ENCODE measurements at places on chromosomes 6 and 20.

DNA sequence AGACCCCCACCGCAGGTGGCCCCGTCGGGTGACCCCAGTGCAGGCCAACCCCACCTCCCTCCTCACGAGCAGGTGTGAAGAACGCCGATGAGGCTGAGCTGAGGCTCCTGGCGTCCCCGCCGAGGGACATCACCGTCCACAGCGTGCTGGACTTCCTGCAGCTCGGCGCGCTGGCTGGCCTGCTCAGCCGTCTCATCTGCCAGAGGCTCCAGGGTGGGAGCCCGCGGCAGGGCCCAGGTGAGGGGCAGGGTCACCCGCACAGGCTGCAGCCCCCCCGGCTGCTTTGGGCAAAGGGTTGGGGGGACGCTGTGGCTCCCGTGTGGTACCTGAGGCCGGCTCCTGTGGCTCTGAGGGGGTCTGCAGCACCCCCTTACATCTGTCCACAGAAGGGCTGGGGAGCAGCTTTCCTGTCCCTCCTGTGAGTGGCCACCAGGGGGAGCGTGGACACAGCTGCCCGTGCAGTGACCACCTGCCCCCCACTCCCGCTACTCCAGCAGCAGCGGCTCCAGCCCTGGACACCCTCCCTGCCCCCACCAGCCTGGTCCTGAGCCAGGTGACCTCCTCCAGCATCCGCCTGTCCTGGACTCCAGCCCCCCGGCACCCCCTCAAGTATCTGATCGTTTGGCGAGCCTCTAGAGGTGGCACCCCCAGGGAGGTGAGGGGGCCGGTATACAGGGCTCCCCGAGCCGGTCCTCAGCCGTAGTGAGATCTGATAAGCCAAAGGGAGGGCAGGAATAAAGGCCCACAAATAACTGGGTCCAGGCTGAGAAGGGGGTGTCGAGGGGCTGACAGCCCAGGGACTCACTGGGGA is 16.5 kb downstream of the COL20A1 start:
- DNase-seq, result no peak

GRCh38 chr6:20722455-20722854 is 188.2 kb downstream of the CDKAL1 start:
- DNase-seq, result no peak

GRCh38 chr6:22288721-22289120 is 8.1 kb downstream of the PRL start:
- no peak for DNase-seq

DNA sequence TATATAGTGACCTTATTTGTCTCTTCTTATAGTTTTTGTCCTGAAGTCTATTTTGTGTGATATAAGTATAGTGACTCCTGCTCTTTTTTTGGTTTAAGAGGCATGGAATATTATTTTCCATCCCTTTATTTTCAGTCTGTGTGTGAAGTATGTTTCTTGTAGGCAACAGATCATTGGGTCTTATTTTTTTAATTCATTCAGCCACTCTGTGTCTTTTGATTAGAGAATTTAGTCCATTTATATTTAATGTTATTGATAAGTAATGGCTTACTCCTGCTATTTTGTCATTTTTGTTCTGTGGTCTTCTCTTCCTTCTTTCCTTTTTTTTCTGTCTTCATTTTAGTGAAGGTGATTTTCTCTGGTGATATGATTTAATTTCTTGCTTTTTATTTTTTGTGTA is 51.4 kb upstream of the TOP1 start:
- DNase-seq, result no peak

GRCh38 chr20:50930139-50930975 is 880 bp downstream of the ADNP start:
- no peak for DNase-seq

DNA sequence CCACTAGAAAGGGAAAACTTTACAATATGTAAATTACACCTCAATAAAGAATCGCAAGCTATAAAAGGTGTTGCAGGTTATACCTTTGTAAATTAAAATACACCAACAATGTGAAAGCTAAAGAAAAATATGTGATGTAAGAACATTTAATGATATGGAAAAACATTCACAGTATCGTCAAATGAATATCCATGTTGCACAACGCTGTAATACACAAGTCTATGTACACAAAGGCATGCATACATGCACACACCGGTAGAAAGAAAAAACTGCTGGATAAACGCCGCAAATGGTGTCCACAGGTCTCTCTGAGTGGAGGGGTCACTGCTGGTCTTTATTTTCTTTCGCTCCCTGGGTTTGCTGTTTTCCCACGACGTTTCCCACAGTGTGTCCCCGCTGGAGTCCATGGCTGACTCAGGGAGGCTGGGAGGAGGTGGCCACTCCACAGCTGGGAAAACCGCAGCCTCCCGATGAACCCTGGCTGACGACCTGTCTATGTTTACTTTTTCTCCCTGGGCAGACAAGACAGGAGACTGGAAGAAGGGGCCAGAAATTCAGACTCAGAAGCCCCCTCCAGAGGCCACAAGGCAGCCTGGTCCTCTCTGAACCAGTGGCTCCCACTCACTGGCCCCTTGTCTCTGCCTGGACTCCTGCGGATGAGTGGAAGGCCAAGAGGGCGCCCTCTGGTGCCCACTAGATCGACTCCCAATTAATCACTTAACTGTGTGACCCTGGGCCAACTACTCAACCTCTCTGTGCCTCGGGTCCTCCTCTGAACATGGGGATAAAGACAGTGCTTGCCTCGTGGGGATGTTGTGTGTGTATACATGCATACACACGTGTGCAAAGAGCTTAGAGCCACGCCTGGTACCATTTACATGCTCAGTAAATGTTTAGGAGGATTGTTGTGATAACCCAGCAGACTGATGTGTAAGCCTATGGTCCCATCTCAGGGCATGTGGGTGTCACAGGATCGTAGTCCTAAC is 12.8 kb upstream of the BPI start:
- no peak for DNase-seq

GRCh38 chr6:5125152-5126006 is 40.2 kb downstream of the PPP1R3G start:
- no peak for DNase-seq

DNA sequence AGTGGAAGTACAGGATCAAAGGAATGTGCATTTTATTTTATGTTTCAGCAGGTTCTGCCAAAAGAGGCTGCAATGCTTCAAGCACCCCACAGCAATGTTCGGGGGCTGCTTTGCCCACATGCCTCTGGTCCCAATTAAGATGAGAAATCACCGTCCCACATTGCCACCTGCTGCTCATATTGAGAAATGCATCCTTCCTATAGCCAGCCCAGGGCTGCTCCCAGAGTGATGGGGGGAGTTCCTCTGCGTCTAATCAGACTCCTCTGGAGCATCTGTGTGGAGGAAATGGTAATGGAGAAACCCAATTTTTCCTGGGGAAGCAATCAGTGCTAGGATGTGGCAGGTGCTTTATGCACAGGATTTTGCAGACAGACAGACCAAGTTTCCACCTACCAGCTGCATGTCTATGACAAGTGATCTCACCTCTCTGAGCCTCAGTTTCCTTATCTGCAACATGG is 33.7 kb downstream of the PTGIS start:
- DNase-seq, result peak; percentile 47

DNA sequence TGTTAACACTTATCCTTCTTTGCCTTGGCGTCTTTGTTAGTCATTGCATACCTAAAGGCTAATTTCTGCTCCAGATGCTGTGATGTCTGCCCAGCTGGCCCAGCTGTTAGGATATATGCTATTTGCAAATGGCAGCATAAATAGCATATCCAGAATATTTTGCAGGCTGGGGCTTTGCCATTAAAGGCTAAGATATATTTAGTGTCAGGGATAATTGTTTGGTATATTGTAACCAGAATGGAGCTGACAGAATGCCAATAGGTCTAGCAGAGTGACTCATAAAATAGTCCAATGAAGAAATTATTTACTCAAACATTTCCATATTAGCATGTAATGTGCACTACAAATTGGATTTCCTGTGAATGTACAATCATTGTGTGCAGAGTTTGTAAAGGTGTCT is 584.1 kb upstream of the FLRT3 start:
- DNase-seq, result no peak

DNA sequence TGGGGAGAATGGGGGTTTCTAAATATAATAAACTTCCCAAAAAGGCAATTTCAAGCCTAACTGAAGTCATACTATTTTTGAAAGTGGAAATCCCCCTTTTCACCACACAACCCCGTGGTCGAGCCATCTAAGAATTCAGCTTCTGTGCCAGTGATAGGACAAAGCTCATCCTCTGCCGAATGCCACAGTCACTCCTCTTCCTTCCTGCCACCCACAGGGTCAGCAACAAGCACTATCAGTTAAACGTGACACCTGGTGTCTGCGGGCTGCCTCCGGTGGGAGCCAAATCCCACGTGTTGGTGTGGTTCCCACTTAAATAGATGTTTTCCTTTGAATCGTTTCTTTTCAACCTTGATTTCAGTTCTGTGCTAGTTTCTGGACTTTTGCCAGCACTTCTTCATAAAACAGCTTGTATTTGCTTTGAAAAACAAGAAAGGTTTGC is 60.7 kb downstream of the TNFAIP3 start:
- DNase-seq, result peak; percentile 66

GRCh38 chr6:159108426-159108985 is 60.7 kb upstream of the FNDC1 start:
- no peak for DNase-seq

Measured in activated T-cell treated with anti-CD3 and anti-CD28 coated beads for 4 hours (primary cell).